ENCODE measurements at places on chromosomes 12 and 14. TPM values are rescaled to one million over a fixed set of nuclear protein-coding genes. Genes with fewer than 3 reads are reported as not detected.

- DNase-seq = no peak
Observed at GRCh38 chr12:109664402-109664801, 49.2 kb upstream of the FAM222A start.

- no peak for DNase-seq
Observed at GRCh38 chr12:70652451-70652850, 15.2 kb upstream of the PTPRB start.

The GRIN2B gene
- total RNA-seq = 0.03 TPM

GRCh38 chr12:91127306-91127705, 16.0 kb upstream of the LUM start:
- DNase-seq = no peak

GRCh38 chr14:74148705-74149104, 63.9 kb downstream of the LIN52 start:
- DNase-seq = no peak

DNA sequence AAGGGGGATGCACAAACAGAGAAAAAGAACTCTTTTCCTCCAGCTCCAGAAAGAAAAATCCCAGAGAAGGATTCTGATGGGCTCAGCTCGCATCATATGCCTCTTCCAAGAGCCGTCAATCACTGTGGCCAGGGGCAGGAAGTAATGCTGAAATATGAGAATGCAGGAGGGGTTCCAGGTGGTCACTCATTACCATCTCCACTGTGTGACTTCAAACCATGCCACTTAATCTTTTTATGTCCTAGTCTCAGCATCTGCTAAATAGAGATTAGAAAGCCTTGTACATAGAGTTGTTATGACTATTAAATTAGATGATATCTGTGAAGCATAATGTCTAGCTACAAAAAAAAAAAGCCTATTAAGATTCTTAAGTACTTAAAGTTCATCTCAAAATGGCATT, 65.6 kb upstream of the FICD start:
- DNase-seq = no peak

The TIMELESS gene
- 2.2 TPM for total RNA-seq

GRCh38 chr12:11545484-11546330, 103.8 kb upstream of the ETV6 start:
- DNase-seq = no peak

The COX8C gene
- total RNA-seq = 1.3 TPM

GRCh38 chr12:106585521-106586277, 2.9 kb downstream of the RFX4 start:
- DNase-seq = no peak

DNA sequence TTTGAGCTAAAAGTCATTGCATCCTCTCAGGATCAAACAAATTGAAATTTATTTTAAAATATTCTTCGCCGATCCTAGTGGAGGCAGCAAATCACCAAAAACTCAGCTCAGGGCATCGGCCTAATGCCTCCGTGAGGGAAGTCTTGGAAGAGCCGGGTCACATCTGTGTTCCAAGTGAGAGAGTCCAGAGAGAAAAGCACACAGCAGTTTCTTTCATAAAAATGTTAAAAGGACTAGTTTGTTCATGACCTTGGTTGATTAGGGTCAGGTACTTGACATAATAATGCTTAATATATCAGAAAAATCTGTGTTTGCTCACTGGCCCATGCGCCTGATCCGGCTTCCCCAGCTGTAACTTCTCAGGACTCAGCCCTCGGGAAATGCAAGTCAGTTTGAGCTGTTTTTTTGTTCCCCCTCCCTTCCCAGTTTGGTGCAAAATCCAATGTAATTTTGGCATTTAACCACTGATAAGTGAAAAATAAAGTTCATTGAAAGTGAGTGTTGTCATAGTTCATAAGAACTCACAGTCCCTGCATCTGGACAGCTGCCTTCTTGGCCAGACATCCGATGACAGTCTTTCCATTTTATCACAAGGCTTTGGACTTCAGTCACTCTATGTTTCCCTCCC, 161.7 kb downstream of the CAND1 start:
- DNase-seq = peak; percentile 74

GRCh38 chr14:68922201-68922621, 56.9 kb downstream of the ACTN1 start:
- no peak for DNase-seq

DNA sequence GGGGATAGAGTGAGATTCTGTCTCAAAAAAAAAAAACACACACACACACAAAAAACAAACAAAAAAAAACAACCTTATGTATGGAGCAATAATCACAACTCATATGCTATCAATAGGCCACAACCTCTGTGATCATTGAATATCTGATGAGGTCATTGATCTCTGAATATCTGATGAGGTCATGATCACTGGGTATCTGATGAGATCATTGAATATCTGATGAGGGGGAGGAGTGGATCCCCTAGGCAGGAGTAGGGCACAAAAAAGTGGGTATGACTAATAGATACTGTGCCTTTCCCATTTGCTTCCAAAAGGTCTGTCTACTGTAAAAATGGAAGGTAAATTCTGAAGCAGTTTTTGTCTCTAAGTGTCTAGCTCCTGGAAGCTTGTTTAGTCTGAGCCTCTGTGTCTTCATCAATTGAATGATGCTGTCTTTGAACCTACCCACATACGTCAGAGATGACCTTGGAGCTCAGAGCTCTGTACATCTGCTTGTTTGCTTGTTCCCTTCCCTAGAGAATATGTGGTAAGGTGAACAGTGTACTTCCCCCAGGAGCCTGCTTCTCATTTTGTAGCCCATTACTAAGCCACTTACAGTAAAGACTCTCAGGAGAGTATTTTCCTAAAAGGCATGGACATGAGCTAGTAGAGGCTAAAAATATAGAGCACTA, 13.6 kb downstream of the PAH start:
- no peak for DNase-seq

- DNase-seq = no peak
Observed at GRCh38 chr14:92902726-92903125, 20.2 kb upstream of the CHGA start.

- peak; percentile 73 for DNase-seq
Observed at GRCh38 chr12:132766380-132767085, 4.9 kb upstream of the ANKLE2 start.

GRCh38 chr12:12624498-12624992, 12.9 kb downstream of the CREBL2 start:
- no peak for DNase-seq

GRCh38 chr14:89728964-89729363, 225.6 kb downstream of the EFCAB11 start:
- no peak for DNase-seq

Data from left ventricle myocardium inferior (tissue), 1 donor.